Activated CD4-positive, alpha-beta memory T cell treated with anti-CD3 and anti-CD28 coated beads for 36 hours (primary cell): ENCODE measurements at places on chromosomes 11 and 22. TPM values are rescaled to one million over a fixed set of nuclear protein-coding genes. Genes with fewer than 3 reads are reported as not detected.

GRCh38 chr11:100734743-100735527, 47.8 kb downstream of the ARHGAP42 start:
- DNase-seq = no peak

DNA sequence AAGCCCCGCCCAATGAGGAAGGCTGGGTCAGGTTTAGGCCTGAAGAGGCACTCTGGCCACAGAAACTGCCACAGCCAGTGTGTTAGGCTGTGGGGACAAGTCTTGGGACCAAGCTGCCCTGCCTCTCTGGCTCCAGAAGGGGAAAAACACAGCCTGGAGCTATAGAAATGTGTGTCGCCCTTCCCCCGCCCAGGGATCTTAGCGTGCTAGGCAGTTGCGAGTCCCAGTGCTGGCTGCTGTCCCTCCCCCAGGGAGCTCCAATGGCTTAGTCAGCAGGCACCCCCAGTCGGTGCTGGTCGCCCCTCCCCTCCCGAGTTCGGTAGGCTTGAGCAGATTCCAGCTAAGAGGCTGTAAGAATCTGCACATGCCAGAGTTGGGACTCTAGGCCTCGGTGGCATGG, 99.5 kb upstream of the API5 start:
- DNase-seq = no peak

DERL3 gene
- 9.7 TPM for total RNA-seq

MGAT3 gene
- not detected for total RNA-seq

DNA sequence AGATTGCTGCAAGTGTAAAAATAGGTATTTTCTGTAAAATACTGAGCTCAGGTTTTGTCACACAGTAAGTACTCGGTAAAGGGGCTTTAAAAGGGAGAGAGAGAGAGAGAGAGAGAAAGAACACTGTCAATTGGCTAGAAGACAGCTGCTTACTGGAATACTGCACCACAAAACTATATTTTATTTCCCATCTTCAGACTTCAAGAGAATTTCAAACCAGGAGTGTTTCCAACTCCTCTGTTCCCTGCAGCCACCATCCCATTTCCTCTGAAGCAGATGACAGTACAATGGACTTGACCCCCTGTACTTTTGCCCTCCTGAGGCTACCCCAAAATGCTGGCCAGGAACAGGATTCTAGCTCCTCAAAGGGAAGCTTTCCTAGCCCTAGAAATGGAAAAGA, 89.7 kb downstream of the RELT start:
- no peak for DNase-seq

- no peak for DNase-seq
Observed at GRCh38 chr22:16608931-16609330, 16.3 kb upstream of the CCT8L2 start.

DNA sequence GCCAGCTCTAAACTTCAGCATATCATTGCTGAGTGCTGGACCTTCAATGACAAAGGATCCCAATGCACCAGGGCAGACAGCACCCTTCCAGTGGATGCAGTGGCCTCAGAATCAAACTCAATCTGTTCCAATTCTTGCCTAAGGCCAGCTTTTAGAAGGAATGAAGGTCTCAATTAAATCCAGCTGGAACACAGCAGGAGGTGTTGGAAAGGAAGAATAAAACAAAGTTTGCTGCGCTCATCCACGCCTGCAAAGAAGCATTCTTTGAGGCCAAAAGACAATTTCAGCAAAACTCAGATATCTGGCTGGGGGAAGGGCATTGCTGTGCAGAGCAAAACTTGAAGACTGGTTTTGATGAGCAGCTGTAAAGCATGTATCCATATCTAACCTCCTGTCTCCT, 120.7 kb downstream of the CCDC81 start:
- DNase-seq = no peak

- DNase-seq = no peak
Observed at GRCh38 chr11:77449060-77449521, 24.8 kb downstream of the PAK1 start.

SMTNL1 gene
- total RNA-seq = not detected

- DNase-seq = no peak
Observed at GRCh38 chr22:43726964-43727543, 85.1 kb downstream of the EFCAB6 start.

DNA sequence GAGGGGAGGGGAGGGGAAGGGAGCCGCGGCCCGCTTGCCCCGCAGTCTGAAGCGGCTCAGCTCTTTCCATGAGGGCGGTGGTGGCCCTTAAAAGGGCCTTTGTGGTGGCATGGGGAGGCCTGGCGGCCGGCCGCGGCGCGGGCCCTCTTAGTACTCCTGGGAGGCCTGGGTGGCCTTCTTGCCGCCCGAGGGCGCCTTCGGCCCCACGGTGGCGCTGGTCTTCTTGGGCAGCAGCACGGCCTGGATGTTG, 6.9 kb downstream of the DPAGT1 start:
- DNase-seq = no peak

KCNK4 gene
- not detected for total RNA-seq

MS4A6A gene
- not detected for total RNA-seq
